ENCODE measurements at places on chromosomes 5 and 9.

DNA sequence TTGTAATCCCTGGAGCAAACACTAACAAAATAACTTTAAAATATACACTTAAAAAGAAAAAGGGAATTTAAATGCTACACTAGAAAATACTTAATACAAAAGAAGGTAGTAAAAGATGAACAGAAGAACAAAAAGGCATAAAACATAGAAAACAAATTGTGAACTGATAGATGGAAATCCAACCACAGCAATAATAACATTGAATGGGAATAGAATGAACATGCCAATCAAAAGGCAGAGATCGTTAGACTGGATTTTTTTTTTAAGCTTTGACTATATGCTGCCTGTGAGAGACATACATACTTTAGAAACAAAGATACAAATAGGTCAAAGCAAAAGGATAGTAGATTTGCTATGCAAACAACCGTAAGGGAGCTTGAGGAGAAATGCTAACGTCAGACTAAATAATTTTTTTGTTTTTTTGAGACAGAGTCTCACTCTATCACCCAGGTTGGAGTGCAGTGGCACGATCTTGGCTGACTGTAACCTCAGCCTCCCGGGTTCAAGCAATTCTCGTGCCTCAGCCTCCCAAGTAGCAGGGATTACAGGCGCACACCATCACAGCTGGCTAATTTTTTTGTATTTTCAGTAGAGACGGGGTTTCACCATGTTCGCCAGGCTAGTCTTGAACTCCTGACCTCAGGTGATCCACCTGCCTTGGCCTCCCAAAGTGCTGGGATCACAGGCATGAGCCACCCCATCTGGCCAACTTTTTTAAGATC lies 6.5 kb downstream of the ABO start:
- DNase-seq, result no peak

- DNase-seq, result no peak
These were observed 119.4 kb upstream of the PTCH1 start for GRCh38 chr9:95635986-95636671.

GRCh38 chr9:36163786-36164170 lies 5.4 kb upstream of the CCIN start:
- DNase-seq, result no peak

DNA sequence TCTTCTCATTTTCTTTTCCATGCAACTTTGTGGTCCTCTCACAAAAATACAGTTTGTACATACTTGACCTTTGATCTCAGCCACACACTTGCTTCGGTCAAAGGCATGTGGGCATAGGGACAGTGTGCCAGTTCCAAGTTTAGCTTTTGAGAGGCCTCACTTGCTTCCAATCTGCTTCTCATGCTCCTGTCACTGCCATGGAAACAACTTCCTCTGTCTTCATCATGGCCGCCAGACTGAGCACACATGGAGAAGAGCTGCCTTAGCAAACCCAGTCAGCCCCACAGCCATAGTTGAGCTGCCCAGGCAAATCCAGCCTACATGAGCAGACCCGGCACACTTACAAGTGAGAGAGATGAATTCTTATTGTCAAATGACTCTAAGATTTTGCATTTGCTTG lies 138.2 kb upstream of the TUSC1 start:
- no peak for DNase-seq

DNA sequence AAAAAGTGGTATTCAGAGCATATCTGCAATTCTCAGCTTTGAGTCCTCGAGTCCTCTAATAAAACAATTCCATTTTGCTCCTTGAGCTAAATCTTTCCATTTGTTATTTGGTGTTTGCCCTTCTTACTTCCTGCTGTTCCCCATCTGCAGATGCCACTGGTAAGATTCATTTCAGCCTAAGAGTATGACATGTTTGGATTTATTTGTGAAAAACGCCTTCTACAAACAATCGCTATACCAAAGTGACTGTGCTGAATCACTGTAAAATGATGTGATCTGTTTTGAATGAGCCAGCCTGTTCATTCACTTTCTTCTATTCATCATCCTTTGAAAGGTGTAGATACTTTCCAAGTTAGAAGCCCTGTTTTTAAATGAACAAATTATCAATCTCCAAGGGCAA lies 27.7 kb downstream of the KCTD16 start:
- DNase-seq, result peak; percentile 66

DNA sequence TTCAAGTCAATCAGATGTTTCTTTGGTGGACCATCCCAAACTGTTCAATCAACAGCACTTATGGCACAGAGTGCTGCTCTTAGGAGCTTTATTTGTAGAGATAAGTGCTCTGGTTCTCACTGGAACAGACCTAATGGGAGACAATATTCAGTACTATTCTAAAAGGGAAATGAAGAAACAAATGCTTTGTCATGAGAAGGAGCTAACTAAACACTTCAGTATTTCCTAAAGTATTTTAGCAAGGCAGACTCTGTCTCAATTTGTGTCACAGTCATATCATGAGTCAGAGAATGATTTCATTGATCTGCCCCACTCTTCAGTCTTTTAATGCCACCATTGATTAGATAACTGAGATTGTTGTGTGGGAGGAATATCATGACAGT lies 175.3 kb downstream of the SLF1 start:
- no peak for DNase-seq

DNA sequence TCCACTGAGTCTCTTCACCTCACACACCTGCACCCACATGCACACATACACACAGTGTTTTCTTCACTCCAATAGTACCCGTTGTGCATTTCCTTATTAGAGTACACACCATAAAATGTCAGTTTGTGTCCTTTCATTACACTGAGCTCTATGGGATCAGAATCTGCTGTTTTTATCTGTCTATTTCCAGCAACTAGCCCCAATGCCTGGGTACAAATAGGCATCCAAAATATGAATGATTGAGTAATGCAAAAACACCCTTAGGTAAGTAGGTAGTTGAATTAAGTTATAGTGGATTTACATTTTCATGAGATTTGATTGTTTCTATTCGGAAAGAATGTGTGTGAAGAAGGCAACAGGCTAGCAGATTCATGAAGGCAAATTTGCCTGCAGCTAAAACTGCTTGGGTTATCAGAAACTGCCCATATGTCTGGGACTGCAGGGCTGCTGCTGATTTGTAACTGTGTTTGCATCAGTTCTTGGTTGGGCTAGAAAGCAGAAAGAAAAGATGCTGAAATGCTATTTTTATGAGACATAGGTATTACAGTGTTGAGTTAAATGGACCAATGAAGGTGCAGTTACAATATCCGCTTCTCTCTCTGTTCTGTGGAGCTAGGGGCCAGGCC lies 26.9 kb downstream of the PPP3R2 start:
- no peak for DNase-seq

- no peak for DNase-seq
These were observed 20.4 kb downstream of the CCDC192 start for GRCh38 chr5:127723571-127723970.

- DNase-seq, result no peak
These were observed 6.1 kb downstream of the NPR2 start for GRCh38 chr9:35797311-35798109.

- DNase-seq, result no peak
These were observed 14.7 kb downstream of the GM2A start for GRCh38 chr5:151267491-151268260.

GRCh38 chr5:119311688-119312087 lies 44.1 kb upstream of the TNFAIP8 start:
- no peak for DNase-seq

DNA sequence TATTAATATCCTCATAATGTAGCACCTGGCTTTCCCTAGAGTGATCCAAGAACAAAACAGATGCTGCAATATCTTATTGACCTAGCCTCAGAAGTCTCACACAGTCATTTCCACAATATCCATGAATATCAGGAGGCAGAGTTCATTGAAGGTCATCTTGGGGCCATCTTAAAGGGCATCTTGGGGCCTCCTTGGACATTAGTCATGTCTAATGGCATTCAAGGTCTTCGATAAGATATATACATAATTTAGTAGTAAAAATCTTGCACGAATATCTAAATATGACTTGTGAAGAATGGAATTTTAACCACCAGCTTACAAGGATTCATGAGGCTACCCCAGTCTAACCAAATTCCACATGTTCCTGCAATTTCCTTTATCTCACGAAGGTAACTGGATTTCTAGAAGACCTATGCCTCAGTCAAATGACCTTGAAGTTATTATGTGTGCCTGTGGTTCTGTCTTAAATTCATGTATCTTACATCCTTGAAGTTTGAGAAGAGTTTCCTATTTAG lies 163.6 kb upstream of the SPEF2 start:
- no peak for DNase-seq

- DNase-seq, result no peak
These were observed 10.4 kb upstream of the GLIPR2 start for GRCh38 chr9:36126016-36126730.

DNA sequence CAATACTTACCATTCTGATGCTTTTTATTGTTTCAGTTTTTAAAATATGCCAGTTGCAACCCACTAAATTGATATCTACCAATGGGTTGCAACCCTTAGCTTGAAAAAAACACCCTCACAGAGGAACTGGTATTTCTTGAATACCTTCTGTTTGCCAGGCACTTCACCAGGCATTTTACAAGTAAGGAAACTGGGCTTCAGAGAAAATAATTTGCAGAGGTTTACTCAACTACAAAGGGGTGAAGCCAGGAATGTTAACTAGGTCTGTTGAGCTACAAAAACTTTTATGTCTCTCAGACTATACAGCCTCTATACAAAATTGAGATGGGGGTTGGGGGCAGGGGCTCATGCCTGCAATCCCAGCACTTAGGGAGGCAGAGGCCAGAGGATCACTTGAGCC lies 65.0 kb downstream of the STX17 start:
- no peak for DNase-seq

GRCh38 chr5:158461240-158461854 lies 602.4 kb upstream of the CLINT1 start:
- DNase-seq, result no peak

- no peak for DNase-seq
These were observed 52.4 kb downstream of the USP20 start for GRCh38 chr9:129887334-129888292.

GRCh38 chr9:106880863-106881262 lies 17.9 kb downstream of the ZNF462 start:
- DNase-seq, result no peak

DNA sequence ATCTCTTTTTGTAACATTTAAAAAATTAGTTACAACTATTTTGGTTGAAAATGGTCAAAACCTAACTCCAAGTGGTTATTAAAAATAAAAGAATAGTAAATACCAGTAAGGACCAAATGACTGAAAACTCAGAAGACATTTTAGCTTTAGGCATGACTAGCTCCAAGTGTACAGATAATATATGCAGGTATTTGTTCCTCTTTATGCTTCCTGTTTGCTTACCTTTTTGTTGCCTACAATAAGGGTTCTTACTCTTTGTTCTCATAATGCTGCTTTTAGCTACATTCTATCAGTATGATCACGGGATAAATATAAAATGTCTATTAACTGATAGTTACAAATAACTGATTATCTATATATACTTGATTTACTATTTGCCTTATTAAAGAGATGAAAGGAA lies 259.6 kb downstream of the CDH12 start:
- no peak for DNase-seq

DNA sequence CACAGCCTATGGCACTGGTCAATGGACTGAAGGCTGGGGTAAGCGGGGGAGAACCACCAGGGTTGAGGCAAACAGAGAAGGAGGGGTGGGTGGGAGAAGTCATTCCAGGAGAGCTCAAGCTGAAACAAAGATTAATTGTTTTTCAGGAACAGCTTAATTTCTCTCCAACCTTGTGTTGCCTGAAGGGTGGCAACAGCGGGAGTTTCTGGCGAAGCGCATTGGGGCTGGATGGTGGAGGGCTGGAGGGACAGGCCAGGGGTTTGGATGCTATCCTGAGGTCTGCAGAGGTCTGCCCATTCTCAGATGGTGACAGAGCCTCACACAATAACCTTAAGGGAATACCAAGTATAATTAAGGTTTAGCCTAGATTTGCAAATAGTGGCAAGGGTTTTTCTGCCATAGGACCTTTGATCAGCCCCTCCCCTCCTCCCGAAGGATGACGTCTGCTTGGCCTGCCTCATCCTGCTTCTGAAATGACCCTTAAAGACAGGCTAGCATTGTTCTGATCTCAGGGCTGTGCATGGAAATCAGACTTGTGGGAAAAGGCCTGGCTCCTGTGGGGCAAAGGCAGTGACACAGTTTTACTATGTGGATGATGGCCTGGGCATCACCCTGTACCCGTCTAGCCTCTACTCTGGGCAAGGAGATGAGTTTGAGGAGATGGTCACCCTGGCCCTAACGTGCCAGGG lies 32.7 kb downstream of the PSD2 start:
- no peak for DNase-seq

DNA sequence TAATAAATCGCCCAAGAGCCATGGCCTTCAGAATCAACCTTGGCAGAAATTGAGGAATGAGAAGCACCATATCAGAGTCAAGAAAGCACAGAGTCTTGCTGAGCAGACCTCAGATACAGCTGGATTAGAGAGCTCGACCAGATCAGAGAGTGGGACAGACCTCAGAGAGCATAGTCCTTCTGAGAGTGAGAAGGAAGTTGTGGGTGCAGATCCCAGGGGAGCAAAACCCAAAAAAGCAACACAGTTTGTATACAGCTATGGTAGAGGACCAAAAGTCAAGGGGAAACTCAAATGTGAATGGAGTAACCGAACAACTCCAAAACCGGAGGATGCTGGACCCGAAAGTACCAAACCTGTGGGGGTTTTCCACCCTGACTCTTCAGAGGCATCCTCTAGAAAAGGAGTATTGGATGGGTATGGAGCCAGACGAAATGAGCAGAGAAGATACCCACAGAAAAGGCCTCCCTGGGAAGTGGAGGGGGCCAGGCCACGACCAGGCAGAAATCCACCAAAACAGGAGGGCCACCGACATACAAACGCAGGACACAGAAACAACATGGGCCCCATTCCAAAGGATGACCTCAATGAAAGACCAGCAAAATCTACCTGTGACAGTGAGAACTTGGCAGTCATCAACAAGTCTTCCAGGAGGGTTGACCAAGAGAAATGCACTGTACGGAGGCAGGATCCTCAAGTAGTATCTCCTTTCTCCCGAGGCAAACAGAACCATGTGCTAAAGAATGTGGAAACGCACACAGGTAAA lies 4.5 kb downstream of the NFX1 start:
- no peak for DNase-seq

- no peak for DNase-seq
These were observed 1.2 kb downstream of the SCAMP1 start for GRCh38 chr5:78361631-78361993.

Data from NCI-H774 (cell line).